ENCODE measurements at places on chromosomes 4 and X.
A peak's percentile ranks its signal among the peaks of the same experiment; 100 is the strongest.

DNA sequence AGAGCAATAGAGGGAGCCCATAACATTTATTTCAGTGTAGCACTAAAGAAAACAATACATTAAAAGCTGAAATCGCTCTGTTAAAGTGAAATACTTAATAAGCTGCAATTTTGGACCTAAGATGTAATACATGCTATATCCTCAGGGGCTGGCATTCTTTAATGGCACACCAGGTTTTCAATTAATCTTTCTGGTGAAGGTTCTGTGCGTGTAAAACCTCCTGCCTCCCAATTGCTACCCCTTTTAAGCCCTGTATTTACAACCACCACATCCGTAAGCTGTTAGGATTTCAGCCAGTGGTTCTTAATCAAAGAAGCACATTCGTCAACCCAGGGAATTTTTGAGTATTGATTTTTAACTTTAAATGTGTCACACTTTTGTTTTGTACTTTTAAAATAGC, 7.6 kb upstream of the COMMD8 start:
- DNase-seq = no peak

DNA sequence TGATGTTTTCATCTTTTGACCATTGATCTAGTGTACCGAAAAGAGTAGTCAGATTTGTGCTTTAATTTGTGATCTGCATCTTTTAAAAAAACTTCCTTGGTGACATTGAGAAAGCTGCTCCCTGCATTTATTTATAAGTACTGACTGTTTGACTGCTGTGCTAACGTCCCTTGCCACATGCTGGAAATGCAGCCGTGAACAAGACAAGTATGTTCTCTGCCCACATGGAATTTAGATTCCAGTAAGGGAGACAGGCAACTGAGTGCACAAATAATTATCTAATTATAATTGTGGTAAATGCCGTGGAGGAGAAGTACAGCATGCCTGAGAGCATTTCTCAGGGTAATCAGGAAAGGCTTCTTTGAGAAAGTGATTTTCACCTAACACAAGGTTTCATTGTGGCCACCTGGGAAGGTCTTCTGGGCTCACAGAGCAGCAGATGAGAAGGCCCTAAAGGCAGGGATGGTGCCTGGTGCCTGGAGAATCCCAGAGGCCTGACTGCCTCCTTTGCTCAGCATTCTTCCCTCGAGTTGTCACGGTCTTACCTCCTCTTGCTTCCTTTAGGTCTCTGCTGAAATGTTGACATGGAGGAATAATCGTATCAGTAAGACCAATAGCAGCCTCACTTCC, 55.8 kb downstream of the PTTG2 start:
- no peak for DNase-seq

DNA sequence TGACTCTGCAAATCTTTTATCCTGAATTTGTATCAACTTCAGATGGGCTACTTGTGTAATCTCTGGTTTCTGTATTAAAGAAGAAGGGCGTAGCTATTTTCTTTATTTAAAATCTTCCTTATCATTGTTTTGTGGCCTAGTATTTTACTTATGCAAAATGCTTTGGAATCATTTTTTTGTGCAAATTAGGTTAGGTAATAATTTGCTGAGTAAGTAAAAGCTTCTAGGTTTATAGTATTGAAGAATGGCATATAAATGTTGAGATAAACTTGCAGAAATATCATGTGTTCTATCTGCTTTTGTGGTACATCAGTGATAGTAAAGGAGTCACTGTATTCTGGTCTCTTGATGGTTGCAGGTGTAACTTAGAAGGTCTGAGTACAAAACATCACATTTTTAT, 197.2 kb upstream of the IL15 start:
- DNase-seq = no peak

DNA sequence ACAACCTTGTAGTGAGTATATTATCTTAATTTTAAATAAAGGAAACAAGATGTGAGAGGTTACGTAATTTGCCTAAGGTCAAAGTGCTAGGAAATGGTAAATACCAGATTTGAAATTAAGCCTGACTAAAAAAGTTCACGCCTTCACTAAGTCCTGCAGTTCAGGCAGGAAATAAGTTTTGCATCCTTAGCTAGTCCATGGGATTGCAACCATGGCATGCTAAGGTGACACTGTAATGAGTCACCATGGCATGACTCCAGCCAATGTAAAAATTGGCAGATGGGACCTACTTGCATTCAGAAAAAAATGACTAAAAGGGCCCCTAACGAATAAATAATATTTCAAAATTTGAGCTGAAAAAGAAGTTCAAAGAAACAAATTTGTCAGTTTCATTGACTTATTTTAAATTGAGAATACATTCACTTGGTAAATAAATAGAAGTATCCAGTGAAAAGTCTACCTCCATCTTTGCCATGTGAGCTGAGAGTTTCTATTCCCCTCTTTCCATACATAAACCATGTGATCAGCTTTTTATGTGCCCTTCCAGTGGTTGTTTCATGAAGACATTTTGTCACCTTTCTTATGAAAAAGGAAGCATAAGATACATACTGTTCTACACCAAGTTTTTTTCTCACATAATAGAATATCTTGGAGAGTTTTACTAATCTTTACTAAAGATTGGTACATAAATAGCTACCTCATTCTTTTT, 72.4 kb downstream of the ANKRD50 start:
- peak; percentile 68 for DNase-seq

All from fibroblast of the conjunctiva (primary cell).